ENCODE measurements at places on chromosomes 12 and 14.
A peak's percentile ranks its signal among the peaks of the same experiment; 100 is the strongest.

DNA sequence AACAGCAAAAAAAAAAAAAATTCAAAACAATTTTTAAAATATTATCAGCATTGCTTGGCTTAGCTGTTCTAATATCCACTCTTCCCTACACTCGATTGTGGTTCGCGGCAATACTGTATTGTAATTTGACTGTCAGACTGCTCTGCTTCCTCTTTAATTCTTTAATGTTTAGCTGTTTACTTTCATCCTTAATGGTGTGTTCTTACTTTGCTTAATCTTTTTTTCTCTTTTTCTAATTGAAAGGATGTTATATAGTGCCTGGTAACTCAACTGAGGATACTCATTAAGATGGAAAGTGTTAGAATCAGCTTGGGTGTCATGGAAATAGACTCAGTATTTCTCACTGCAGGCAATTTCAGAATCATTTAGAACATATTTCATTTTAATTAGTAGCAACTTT, 2.0 kb downstream of the ANO4 start:
- no peak for DNase-seq

DNA sequence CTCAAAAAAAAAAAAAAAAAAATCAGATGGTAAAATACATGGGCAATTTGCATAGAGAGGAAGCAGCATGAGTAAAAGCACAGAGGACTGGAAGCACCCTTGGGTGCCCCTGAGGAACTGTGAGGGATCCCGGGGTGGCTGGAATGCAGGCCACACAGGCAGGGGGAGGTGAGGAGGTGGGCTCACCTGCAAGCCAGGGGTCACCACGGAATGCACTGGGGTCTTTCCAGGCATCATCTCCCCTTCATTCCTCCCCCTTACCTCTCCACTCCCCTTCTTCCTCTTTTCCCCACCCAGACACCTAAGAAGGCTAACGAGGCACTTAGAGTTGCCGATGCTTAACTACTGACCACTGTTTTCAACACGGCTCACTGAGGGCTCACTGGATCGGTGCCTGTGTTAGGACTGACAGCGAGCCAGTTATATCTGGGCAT, 14.4 kb upstream of the HIP1R start:
- DNase-seq: no peak

DNA sequence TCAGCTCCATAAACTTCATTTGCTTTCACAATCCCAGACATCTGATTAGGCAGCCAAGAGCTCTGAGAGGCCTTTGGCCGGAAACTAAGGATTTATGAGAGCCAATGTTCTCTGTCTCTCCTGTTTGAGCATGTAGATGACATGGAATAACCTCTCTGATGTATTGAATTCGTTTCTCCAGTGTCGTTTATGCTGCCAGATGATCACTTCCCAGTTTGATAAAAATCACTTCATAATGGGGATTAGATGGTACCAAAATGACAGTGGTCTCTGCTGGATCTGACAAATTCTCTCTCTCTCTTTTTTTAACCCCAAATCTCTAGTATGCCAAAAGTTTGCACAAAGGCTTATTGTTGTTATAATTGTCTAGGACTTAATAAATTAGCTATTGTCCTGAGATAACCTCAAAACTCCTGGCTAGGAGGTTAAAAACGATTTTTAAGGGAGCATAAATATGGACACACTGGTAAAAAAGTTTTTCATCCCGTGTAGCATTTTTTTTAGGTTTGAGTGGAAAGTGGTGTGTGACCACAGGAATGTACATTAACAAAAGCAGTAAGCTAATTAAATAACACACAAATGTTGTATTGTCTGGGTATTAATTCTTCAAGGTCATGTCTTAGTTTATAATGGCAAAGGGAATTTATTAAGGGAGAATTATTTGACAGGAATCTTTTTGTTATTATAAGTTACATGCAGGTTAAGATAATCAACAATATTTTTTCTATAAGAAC, 82.6 kb upstream of the USP44 start:
- DNase-seq: no peak

DNA sequence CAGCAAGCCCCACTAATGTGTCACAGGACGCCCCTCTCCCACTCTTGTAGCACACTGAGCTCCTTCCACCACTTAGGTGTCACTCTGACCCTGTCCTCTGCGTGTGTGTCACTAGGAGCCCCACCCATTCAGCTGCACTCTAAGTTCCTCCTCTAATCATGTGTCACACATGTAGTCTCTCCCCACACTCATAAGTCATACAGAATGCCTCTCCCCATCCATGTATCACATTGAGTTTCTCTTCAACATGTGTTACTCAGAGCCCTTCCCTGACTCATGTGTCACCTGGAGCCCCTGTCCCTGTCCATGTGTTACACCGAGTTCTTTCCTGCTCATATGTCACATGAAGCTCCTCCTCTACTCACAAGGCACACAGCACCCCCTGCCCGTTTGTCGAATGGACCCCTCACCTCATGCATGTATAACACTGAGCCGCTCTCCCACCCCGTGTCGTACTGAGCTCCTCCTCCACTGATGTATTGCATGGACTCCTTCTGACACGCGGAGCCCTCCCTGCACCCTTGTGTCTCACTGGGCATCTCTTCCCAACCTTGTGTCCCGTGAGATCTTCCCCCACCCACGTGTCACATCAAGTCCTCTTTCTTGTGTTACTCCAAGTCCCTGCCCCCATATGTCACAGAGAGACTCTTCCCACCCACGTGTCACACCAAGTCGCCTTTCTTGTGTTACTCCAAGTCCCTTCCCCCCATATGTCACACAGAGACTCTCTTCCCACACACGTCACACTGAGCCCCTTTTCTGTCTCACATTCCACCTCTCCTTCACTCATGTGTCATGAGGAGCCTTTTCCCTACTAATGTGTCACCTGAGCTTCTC, 31.0 kb downstream of the RTL1 start:
- no peak for DNase-seq

GRCh38 chr12:101777485-101777884, 38.2 kb upstream of the SYCP3 start:
- DNase-seq: no peak

DNA sequence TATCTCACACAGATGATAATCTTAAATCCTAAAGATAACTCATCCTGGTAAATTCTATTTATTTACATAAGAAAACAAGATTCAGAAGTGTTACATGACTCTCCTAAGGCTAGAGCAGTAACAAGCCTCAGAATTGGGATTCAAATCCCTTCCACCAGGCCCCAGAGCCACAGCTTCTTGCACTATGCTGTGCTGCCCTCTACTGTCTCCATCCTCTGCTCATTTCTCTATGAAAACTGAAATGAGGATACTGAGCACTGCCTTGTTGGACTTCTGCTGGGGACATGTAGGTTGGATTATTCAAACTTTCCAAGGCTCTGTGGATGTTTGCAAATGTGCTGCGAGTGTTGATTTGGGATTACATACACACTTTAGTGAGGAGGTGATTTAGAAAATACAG, 23.5 kb upstream of the C12orf50 start:
- no peak for DNase-seq

DNA sequence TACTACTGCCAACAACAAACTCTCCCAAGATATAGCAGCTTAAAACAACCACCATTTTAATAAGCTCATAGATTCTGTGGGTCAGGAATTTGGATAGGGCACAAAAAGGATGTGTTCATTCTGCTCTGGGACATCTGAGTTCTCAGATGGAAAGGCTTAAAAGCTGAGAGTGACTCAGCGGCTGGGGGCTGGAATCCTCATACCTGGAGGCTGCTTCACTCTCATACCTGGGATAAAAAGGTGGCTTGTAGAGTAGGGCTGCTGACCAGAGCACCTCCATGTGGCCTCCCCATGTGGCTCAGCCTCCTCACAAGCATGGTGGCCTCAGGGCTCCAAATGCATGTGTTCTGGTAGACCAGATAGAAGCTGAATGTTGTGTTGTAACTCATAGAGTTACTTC, 20.2 kb upstream of the PELI2 start:
- DNase-seq: no peak

DNA sequence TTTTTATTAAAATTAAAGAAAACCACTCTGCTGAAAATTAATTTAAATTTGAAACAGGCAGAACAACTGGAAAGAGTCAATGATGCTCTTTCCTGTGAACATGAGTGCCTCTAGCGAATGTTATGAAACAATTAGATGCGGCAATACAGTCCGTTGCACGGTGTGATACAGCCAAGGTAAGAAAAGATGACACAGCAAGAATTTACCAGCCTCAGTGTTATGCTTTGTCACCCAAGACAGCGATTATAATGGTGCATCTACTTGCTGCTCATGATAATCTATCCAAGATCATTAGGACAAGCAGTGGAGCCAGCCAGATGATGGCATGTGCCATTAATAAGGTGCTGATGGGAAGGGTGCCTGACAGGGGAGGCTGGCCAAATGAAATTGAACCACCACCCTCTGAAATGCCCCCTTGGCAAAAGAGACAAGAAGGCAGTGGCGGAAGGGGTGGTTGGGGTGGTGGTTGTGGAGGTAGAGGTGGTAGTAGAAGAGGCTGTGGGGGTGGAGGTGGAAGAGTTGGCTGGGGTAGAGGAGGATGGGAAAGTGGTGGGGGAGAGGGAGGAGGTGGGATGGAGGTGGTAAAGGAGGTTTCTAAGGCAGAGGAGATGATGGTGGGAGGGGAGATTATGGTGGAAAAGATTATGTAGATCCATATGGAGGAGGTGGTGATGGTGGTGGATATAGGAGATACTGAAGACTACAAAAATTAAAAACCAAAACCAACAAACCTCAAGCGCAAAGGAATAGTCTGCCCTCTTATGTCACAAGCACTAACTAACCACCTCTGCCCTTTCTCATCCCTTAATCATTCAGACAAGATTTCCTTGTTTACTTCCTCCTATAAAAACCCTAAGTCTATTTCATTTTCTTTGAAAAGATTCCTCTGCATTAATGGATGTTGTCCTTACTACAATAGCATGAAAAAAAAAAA, 4.0 kb upstream of the RESF1 start:
- no peak for DNase-seq

- no peak for DNase-seq
Observed at GRCh38 chr14:34741840-34742239, 27.4 kb upstream of the CFL2 start.

DNA sequence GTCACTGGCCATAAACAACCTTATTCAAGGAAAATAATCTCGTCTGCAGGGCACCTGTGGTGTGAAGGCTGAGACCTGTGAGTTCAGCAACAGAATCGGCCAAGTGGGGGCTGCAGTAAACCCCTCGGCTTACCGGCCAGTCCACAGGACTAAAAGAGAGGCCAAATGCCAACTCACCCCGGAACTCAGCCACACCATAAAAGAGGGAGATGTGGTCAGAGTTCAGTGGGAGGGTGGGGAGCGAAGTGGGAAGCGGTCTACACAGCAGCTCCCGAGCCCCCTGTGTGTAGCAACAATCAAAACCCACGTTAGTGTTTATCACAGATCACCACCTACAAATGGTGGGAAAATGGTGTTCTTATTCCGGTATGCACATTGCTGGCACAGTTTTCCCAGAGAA, 153.0 kb downstream of the PIWIL1 start:
- DNase-seq: no peak

DNA sequence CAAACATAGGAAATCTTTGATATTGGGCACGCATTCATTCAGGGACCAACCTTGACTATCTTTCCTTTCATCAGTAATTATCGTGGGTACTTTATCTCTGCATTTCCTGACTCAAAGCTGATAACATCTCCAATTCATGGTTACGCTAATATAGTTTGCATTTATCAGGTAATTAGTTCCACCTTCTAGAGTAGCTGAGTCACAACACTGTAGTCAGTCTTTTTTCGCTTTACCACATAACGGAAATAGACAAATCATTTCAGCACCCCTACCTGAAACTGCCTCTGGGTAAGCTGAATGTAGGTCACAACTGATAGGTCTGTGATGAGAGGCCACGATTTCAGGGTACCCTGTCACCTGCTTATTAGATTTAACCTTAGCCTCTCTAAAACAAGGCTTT, 36.7 kb upstream of the IL22 start:
- no peak for DNase-seq

DNA sequence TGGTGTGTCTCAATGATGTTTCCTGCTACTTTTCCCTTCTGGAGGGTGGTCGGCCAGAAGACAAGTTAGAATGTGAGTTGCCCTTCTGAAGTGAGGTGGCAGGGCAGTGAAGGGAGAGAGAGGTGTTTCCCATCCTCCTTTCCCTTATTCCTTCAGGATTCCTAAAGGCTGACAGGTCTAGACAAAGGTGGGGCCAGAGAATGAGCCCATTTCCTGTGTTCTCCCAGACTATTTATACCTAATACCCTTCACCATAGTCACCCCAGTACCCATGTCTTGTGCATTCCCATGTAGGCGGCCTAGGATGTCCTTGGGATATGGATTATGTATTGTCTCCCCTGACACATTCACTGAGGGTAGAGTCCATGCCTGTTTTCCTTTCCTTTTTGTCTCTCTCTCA, 7.0 kb downstream of the DGKA start:
- no peak for DNase-seq

DNA sequence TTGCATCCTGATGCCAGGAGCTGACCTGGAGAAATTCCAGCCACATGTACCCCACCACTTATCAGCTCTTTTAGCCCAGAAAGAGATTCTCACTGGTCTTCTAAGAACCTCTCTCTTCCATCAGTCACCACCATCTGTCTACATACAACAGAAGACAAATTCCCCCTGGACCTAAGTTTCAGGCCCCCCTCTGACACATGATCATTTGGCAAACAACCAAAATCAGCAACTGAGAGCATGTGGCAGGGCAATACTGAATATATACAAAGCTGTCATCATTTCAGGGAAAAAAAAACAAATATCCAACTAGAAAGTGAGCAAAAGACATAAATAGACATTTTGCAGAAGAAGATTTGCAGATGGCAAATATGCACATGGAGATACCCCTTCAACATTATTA, 180.2 kb downstream of the FOXN3 start:
- DNase-seq: no peak

GRCh38 chr14:38868399-38869290, 234.4 kb downstream of the SEC23A start:
- DNase-seq: no peak

DNA sequence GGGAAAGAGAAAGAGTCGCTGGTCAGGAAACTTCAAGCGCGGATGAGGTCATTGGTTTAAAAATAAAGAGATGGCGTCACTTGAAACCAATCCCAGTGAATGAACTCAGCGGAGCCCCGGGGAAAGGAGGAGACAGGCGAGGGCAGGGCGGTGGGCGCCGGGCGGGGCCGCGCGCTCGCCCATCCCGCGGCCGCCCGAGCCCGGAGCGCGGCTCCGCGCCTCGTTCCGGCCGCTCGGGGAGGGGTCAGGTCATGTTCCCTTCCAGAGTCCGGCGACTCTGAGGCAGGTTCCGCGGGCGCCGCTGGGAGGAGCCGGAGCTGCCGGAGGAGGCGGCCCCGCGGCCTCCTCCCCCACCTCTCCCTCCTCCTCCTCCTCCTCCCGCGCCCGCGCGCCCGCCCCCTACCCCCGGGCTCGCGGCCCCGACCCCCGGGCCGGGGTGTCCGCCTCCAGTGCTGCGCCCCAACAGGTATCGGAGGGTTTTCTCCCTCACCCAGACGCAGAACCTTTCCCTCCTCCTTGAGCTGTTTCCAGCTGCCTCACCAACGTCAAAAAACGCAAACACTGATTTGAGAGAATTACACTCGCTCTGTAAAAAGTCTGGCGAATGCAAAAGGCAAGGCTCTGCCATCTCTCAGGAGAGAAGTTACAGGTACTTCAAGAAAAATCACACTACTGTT, at the start of gene DUSP16:
TSS of gene DUSP16 (minus strand) at position 279 of the 677 bp plus-strand sequence. CDS start 41,765 bp downstream, outside the sequence.
- peak; percentile 75 for DNase-seq

- no peak for DNase-seq
Observed at GRCh38 chr12:61384511-61384910, 875.7 kb upstream of the USP15 start.

GRCh38 chr12:82800185-82800584, 113.5 kb downstream of the TMTC2 start:
- DNase-seq: no peak

Measured in iPS DF 19.7 (cell line).